ENCODE measurements at places on chromosomes 11 and 22.

GRCh38 chr22:25827415-25827814, 85.4 kb downstream of the MYO18B start:
- no peak for DNase-seq

DNA sequence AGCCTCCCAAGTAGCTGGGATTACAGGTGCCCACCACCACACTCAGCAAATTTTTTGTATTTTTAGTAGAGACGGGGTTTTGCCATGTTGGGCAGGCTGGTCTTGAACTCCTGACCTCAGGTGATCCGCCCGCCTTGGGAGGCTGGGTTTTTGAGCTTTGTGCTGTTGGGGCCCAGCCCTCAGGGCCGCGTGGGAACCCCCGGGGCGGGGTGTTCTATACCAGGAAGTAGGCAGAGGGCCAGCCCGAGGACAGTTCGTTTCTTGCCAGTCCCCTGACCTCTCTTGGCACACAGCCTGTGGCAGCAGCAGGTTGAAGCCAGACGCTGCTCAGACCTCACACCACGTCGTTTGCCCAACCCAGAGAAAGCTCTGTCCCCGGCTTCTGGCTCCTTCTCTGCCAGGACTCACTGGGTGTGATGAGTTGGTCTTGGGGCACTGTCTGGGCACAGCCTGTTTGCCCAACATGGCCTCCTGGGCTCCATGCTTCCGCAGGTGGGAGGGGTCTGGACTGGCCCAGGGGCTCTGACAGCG, 24.9 kb upstream of the CHKA start:
- peak; percentile 85 for DNase-seq

DNA sequence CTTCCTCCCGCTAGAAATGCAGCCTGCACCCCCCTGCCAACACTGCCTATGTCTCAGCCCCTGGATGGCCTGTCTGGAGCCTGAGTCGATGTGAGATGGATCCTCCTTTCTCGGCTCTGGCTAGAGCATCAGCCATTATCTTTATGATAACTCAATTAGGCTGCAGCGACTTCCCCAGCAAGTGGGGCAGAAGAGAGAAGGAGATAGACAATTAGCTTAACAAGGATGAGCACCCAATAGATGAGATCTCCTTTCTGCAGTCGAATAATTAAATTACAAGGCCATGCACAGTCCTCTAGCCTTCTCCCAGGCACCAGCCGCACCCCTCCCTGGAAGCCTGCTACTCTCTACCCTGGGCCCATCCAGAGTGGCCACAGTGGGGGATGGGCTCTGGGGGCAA, 179.3 kb downstream of the CEP164 start:
- no peak for DNase-seq

GRCh38 chr22:37623075-37624016, 14.7 kb downstream of the GGA1 start:
- DNase-seq = peak; percentile 26

- no peak for DNase-seq
Measured at GRCh38 chr22:35592418-35592967, 24.6 kb downstream of the MB start.

- peak; percentile 44 for DNase-seq
Measured at GRCh38 chr11:16001899-16002426, 354.4 kb downstream of the SOX6 start.

DNA sequence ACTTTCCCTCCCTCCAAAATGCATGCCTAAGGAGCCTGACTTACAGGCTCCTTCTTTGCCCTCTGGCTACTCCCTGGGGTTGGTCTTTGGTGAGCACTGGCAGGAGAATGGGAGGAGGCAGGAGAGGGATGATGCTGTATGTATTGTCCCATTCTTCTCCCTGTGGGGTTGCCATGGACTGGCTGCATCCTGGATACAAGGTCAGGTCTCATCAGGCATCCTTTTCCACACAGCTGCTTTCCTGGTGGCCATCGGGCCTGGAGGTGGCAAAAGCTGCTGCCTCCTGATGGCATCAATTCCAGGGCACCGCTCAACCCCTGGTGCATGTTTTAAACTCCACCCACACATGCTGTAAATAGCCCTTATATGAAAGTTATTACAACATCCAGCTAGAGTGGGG, 257.2 kb downstream of the ETS1 start:
- no peak for DNase-seq

DNA sequence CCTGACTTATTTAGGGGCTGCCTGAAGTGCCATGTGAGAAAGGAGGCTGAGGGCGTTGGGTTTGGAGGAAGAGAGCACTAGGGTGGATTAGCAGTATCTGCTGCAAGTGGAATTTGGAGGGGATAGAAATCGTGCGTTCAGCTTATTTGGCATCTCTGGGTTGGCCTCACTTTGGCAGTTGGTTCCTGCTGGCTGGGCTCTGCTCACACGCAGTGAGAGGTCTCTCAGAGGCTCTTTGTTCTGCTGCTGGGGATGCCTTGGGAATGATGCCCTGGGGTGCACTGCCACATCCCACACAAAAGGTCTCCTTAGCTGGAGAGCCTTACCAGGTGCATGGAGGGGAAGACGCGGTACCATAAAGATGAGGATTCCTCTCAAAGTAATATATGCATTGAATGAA, 17.7 kb upstream of the MICAL2 start:
- no peak for DNase-seq

GRCh38 chr22:18144105-18144504, 5.9 kb upstream of the USP18 start:
- no peak for DNase-seq

GRCh38 chr11:93844568-93844967, 5.8 kb downstream of the VSTM5 start:
- DNase-seq = no peak

GRCh38 chr11:118151431-118151830, 1.2 kb downstream of the SCN4B start:
- no peak for DNase-seq

DNA sequence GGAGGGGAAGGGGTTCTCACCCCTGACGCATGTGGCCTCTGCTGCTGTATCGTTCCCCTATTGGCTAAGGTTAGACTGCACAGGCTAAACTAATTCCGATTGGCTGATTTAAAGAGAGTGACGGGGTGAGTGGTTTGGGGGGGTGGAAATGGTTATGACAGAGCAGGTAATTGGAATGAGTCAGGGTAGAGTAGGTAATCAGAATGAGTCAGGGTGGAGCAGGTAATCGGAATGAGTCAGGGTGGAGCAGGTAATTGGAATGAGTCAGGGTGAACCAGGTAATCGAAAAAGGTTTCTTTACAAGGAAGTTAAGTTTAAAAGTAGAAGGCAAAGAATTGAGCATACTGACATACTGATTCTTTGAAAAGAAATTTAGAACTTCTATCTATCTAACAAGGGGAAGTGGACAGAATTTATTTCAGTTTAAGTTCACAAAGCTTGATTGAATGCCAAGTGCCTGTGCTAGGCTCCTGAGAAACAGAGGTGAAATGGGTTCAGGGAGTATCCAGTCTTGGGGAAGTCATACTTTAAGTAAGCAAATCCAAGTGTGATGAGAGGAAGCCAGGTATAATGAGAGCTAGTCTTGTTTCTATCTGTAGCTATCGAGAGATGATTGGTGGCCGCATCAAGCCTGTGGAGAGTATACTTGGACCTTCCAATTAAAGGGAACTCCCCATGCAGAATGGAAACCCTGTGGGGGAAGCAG, 58.0 kb downstream of the C11orf91 start:
- DNase-seq = no peak

GRCh38 chr11:130054966-130055365, 14.7 kb upstream of the APLP2 start:
- DNase-seq = no peak

DNA sequence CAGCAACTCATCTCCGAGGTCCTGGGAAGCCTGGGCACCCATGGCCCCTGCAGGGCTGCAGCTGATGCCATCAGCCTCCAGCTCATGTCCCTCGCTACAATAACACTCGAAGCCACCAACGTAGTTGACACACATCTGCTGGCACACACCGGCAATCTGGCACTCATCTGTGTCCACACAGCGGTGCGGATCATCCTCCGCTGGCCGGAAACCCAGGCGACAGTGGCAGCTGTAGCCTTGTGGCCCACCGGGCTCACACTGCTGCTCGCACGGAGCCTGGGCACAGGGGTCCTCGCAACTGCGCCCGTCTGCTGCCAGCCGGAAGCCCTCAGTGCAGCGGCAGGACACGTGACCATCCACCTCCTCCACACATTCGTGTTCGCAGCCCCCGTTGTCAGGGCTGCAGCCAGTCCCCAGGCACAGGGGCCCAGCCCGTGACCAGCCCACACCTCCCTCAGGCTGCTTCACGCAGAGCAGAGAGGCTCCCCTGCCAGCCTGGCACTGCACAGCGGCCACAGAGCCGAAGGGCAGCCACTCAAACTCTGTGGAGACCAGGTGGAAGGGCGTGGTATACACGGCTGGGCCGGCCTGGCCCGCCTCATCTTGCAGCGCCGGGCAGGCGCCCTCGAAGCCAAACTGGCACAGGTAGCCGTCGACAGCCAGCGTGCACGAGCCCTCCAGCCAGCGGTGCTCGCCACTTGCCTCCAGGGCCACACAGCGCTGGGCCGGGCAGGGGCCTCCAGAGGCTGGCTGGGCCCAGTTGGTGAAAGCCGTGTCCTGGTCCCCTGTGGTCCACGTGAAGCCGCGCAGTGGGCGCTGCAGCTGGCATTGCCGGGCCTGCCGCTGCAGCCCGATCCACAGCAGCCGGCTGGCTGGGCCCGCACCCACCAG, 678 bp downstream of the CD248 start:
- no peak for DNase-seq

- no peak for DNase-seq
Measured at GRCh38 chr11:93054881-93055280, 85.4 kb downstream of the MTNR1B start.
